ENCODE measurements at places on chromosomes 7 and 10. TPM values are rescaled to one million over a fixed set of nuclear protein-coding genes. Genes with fewer than 3 reads are reported as not detected.

HNRNPA2B1 gene
- 442 TPM for polyA plus RNA-seq

AKR1D1 gene
- polyA plus RNA-seq = not detected

SLC16A12 gene
- not detected for polyA plus RNA-seq

GIMAP2 gene
- 79.4 TPM for polyA plus RNA-seq

FZD8 gene
- not detected for polyA plus RNA-seq

GPR37 gene
- not detected for polyA plus RNA-seq

PIP gene
- not detected for polyA plus RNA-seq

MTURN gene
- polyA plus RNA-seq = 11.0 TPM

JCAD gene
- not detected for polyA plus RNA-seq

PRR15 gene
- not detected for polyA plus RNA-seq

FERD3L gene
- not detected for polyA plus RNA-seq

VGF gene
- polyA plus RNA-seq = not detected

GIMAP8 gene
- polyA plus RNA-seq = 25.1 TPM

ITPRID1 gene
- polyA plus RNA-seq = not detected

OR6B1 gene
- polyA plus RNA-seq = not detected

LMOD2 gene
- not detected for polyA plus RNA-seq

OR9A2 gene
- polyA plus RNA-seq = not detected

ASAH2 gene
- polyA plus RNA-seq = 0.93 TPM

RNF32 gene
- polyA plus RNA-seq = 0.32 TPM

FRA10AC1 gene
- 3.0 TPM for polyA plus RNA-seq

TFAM gene
- polyA plus RNA-seq = 27.8 TPM

MET gene
- not detected for polyA plus RNA-seq

TAS2R41 gene
- not detected for polyA plus RNA-seq

SLC26A3 gene
- polyA plus RNA-seq = not detected

OR2A7 gene
- polyA plus RNA-seq = not detected

SHTN1 gene
- 0.28 TPM for polyA plus RNA-seq

TLX1 gene
- polyA plus RNA-seq = not detected

DDX21 gene
- 12.6 TPM for polyA plus RNA-seq

FXYD4 gene
- polyA plus RNA-seq = not detected

MYO1G gene
- polyA plus RNA-seq = 261 TPM

TPST1 gene
- polyA plus RNA-seq = 3.9 TPM

TFEC gene
- polyA plus RNA-seq = 0.31 TPM

CYP3A5 gene
- 0.35 TPM for polyA plus RNA-seq

CLDN15 gene
- polyA plus RNA-seq = 1.4 TPM

MMP21 gene
- not detected for polyA plus RNA-seq

STK32C gene
- 13.7 TPM for polyA plus RNA-seq

TET1 gene
- polyA plus RNA-seq = 0.40 TPM

SCD gene
- 4.5 TPM for polyA plus RNA-seq

RSPH10B gene
- polyA plus RNA-seq = not detected

GSTO2 gene
- polyA plus RNA-seq = 0.85 TPM

All from immature natural killer cell (primary cell).